Bladder microvascular endothelial cell (primary cell): ENCODE measurements at places on chromosomes 4 and X. TPM values are rescaled to one million over a fixed set of nuclear protein-coding genes. Genes with fewer than 3 reads are reported as not detected.

KCND1 gene
- total RNA-seq = 0.32 and 0.57 TPM in 2 replicates

SERPINA7 gene
- total RNA-seq = not detected in 2 replicates

GYG2 gene
- total RNA-seq = under 0.01 and 1.8 TPM in 2 replicates

KDM6A gene
- 12.8 and 29.2 TPM in 2 replicates for total RNA-seq

SHROOM4 gene
- total RNA-seq = 30.6 and 42.9 TPM in 2 replicates

STATH gene
- not detected in 2 replicates for total RNA-seq

GLRA2 gene
- total RNA-seq = not detected in 2 replicates

OCRL gene
- total RNA-seq = 7.8 and 20.0 TPM in 2 replicates
